ENCODE measurements at places on chromosomes 7 and 10.

DNA sequence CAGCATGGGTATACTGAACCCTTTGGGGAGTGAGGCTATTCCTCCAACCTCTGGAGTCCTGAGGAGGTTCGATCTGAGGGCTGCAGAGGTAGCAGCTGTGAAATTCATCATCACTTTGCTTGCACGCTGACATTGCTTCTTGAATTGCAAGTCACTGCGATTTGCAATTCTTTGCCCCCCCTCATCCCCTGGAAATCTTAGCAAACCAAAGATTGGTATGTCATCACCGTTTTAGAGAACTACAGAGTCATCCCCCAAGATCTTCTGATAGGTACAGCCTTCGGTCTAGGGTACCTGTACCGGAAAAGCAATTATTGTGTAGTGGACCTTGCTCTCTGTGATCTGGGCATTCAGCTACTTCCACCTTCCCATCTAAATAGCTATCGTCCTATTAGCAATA, 192.6 kb downstream of the KLF6 start:
- DNase-seq = no peak

- no peak for DNase-seq
Observed at GRCh38 chr7:39709029-39709428, 85.7 kb downstream of the RALA start.

- no peak for DNase-seq
Observed at GRCh38 chr10:128576943-128577670, 450.9 kb upstream of the MKI67 start.

- DNase-seq = no peak
Observed at GRCh38 chr10:9302140-9302746, 1247.8 kb downstream of the GATA3 start.

DNA sequence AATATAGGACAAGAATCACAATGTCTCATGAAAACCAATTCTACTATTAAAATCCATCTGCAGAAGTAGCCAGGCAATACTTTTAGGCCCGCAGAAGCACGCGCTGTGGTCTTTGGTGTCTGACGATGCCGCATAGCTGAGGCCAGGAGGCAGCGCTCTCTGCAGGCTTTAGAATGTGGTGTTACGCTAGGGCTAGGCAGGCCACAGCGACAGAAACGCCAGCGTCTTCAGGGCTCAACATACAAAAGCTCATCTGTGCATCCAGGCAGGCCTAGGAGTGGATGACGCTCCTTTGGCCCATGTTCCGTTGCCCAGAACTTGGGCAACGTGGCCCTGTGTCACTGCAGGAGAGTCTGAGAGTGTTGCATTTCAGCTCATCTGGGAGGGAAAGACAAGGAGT, 601.1 kb upstream of the FOXK1 start:
- DNase-seq = no peak

- no peak for DNase-seq
Observed at GRCh38 chr7:20240080-20240926, 23.1 kb upstream of the MACC1 start.

- no peak for DNase-seq
Observed at GRCh38 chr10:131724891-131725580, 175.8 kb upstream of the PPP2R2D start.

GRCh38 chr10:76667408-76668370, 969.9 kb downstream of the KCNMA1 start:
- DNase-seq = no peak

DNA sequence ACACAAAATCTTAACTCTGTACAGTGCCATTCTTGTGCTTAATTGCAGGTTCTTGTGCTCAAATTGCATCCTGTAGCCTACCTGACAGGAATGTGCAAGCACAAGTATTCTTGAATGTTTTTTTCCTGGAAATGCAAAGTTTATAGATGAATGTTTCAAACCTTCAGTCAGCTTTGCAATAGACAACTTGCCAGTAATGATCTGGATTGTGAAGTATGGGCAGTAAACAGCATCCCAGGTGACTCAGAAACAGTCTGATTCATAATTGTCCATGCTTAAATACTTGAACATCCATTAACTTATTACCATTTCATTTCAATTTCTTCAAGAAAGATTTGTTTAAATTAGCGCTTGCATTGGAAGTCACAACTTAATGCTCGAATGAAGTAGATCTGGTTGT, 347.2 kb downstream of the SDK1 start:
- no peak for DNase-seq

- DNase-seq = no peak
Observed at GRCh38 chr10:538895-539294, 150.6 kb downstream of the DIP2C start.

DNA sequence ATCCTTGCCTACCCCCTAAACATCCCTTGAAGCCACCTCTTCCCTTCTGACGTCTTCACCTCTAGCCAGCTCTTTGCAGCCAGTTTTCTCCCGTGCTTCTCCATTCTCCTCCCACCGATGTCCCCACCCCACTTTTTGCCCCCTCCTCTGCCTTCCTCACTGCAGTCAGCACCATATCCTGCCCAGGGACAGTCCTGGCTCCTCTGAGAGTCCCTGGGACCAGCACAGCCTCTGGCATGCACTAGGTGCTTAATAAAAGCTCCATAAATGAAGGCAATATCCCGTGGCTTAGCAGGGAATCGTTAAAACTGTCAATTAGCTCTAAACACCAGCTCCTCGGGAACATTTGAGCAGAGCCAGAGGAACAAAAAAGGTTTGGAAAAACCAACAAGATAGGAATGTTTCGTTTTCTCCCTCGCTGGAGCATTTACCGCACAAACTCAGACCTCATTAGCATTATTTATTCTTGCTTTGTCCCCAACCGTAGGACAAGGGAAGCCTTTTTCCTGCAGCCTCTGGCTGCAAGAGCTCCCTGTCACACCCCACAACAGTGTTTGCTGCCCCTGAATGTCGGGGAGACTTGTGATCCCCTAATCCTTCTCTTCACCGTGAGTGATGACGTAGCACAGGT, 16.1 kb downstream of the MYL10 start:
- no peak for DNase-seq

DNA sequence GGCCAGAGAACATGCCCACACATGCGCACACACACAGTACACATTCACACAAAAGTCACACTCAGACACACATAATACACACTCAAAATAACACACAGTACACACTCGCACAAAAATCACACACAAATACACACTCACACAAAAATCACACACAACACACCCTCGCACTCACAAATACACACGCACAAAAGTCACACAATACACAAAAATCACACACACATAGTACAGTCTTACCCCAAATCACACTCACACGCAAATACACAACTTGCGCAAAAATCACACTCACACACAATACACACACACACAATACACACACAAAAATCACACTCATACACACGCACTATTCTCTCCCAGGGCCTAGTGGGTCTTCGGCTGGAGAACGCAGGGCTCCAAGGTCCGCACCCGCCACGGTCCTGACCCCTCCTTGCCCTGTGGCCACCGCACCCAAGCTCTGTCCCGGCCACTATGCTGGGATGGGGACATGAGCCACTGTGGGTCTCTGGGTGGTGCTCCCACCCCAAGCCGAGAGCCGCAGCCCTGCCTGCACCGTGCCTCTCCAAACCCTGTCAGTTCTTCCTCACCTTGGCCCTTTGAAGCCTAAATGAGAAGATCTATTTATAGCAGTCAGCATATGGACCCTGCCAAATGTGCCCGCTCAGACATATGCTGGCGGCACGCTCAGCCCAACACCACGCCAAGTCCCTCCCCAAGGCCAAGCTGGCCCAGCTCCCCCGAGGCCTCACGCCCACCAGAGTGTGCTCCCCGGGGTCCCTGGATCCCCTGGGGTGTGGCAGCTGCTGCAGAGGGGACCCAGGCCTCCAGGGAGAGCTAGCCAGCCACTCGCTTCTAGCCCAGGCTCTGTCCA, 55.9 kb downstream of the ELFN1 start:
- DNase-seq = no peak

Measured in GM12892 (cell line).